MCF 10A (cell line): ENCODE measurements at places on chromosomes 7 and 10. TPM values are rescaled to one million over a fixed set of nuclear protein-coding genes. Genes with fewer than 3 reads are reported as not detected.

WIPF3 gene
- not detected in 2 replicates for total RNA-seq

NPY4R2 gene
- not detected in 2 replicates for total RNA-seq

DNA sequence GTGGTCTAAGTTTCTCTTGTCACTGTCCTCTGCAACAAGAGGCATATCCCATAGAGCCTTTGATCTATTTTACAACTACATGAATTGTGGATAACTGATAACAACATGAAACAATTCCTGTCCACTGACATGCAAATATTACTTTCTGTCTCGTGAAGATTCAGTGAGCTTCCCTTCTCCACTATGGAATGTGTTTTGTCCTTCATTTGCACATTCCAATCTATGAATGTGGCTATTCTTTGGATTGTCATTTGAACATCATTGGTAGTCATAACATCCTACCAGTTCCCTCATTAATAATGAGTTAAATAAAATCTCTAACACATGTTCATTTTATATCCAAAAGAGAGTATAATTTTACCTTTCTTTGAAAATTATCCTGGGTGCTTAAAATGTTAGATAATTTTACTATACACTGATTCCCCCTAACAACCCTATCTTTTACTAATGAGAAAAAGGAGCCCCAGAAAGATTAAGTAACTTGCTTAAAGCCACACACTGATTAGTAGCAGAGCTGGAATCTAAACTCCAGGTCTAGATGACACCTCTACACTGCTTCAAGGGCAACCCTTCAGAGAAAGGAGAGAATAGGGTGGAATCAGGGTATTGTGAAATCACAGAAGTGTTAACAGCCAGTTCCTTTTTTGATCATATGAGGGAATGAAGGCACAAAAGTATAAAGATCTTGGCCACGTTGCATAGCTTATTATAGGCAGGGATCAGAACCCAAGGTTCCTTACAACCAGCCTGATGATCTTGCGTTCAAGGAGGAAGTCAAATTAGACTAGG lies 39.1 kb downstream of the PDE1C start:
- DNase-seq = no peak

DNA sequence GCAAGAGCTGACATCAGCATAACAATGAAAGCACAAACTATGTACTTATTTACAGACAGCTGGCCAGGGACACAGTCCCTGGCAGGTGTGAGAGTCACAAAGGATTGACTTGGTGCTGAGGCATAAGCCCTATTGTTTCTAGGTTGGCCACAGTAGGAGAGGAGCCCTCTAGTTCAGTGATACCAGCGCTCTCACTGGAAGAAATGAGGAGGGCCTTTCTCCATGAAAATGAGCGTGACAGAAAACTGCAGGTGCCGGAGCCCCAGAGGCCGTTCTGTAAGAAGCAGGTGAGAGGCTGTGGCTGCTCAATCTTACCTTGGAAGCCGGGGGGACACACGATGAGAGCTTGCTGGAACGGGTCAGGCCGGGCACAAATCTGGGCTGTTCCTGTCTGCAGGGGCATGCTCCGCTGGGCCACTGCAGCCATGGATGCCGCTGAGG lies 90.5 kb downstream of the CLEC2L start:
- no peak for DNase-seq

- DNase-seq = no peak
Measured at GRCh38 chr10:97547271-97547600, 25.3 kb upstream of the ANKRD2 start.
